MG63 (cell line): ENCODE measurements at places on chromosomes 2 and 18. TPM values are rescaled to one million over a fixed set of nuclear protein-coding genes. Genes with fewer than 3 reads are reported as not detected.
A peak's percentile ranks its signal among the peaks of the same experiment; 100 is the strongest.

DNA sequence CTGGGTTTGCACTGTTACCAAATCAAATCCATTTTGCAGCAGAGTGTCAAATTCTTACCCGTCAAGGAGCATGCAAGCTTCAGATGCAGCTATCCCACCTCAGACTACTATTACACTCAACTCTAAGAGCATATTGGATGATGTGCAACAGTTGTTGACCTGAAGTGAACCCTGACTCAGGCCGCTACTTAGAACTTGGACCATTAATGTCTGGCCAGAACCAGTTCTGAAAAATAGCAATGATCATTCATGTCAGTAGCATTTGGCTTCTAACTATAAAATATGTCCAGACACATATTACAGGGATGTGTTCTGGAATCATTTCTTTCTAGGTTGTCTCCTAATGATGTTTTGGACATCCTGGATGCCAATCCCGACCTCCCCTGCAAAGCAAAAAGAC lies 135.5 kb upstream of the PKDCC start:
- no peak for DNase-seq

The ELOA2 gene
- not detected in 2 replicates for total RNA-seq

DNA sequence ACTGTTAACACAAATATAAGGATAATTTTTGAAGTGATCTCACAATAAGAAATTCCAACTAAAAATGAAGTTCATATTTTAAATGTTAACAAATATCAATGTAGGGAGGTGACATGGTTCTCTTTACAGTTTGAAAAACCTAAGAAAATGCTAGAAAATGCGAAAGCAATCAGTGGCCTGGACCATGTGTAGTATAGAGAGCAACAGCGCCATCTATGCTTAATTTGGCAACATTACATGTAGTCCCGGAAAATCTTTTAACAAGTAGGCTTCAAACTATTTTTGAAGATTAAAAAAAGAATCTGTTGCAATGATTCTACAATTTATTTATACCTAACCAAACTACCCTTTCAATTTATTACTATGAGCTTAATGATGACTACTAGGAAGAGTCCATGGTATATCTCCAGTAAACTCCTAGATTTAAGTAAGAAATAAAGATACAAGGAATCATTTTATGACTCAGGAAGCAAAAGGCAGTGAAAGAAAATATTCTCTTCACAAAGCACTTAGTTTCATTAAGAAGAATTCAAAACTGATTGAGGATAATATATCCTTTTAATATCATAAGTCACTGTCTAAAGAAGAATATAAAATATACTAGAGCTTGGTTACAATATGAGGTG lies 33.3 kb downstream of the NDUFA10 start:
- DNase-seq = no peak

GRCh38 chr2:75462721-75463120 lies 98.0 kb downstream of the EVA1A start:
- no peak for DNase-seq

- no peak for DNase-seq
Observed at GRCh38 chr2:148523315-148523714, 121.2 kb upstream of the EPC2 start.

- peak; percentile 61 for DNase-seq
Observed at GRCh38 chr2:19607931-19608771, 249.7 kb upstream of the OSR1 start.

GRCh38 chr2:15260835-15261234 lies 300.3 kb downstream of the NBAS start:
- no peak for DNase-seq

GRCh38 chr2:158830201-158830600 lies 35.1 kb downstream of the DAPL1 start:
- no peak for DNase-seq

The C2orf66 gene
- total RNA-seq = not detected in 2 replicates

The VWC2L gene
- not detected in 2 replicates for total RNA-seq

DNA sequence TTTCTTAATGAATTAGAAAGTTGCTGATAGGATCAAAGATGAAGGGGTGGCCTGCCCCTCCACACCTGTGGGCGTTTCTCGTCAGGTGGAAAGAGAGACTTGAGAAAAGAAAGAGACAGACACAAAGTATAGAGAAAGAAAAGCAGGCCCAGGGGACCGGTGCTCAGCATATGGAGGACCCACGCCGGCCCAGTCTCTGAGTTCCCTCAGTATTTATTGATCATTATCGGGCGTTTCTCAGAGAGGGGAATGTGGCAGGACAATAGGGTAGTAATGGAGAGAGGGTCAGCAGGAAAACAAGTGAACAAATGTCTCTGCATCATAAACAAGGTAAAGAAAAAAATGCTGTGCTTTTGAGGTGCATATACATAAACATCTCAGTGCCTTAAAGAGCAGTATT lies 144.3 kb downstream of the CCDC102B start:
- DNase-seq = no peak

The TIMM21 gene
- total RNA-seq = 15.6 and 36.8 TPM in 2 replicates

DNA sequence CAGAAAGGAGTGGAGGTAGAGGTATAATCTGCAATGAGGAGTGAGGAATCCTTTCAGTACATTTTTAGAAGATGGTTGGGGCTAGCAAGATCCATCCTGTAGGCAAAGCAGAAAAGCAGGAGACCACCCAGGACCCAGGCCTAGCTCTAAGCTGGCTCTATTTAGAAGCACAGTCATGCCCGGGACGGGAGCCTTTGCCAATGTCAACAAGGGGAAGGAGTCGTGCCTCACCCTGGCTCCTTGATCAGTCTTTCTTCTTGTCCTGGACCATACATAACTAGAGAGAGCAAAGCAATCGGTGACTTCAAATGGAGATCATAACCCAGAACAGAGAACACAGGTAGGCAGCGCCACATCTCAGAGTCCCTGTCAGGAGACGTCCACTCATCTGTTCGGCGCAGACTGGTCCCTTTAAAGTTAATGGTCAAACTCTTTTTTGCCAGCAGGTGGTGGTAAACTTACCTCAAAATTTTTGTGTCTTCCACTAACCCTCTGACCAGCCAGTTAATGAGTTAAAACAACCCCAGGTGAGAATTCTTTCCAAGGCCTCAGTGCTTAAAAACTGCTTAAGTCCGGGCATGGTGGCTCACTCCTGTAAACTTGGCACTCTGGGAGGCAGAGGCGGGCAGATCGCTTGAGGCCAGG lies 8.0 kb downstream of the MC5R start:
- DNase-seq = peak; percentile 17

DNA sequence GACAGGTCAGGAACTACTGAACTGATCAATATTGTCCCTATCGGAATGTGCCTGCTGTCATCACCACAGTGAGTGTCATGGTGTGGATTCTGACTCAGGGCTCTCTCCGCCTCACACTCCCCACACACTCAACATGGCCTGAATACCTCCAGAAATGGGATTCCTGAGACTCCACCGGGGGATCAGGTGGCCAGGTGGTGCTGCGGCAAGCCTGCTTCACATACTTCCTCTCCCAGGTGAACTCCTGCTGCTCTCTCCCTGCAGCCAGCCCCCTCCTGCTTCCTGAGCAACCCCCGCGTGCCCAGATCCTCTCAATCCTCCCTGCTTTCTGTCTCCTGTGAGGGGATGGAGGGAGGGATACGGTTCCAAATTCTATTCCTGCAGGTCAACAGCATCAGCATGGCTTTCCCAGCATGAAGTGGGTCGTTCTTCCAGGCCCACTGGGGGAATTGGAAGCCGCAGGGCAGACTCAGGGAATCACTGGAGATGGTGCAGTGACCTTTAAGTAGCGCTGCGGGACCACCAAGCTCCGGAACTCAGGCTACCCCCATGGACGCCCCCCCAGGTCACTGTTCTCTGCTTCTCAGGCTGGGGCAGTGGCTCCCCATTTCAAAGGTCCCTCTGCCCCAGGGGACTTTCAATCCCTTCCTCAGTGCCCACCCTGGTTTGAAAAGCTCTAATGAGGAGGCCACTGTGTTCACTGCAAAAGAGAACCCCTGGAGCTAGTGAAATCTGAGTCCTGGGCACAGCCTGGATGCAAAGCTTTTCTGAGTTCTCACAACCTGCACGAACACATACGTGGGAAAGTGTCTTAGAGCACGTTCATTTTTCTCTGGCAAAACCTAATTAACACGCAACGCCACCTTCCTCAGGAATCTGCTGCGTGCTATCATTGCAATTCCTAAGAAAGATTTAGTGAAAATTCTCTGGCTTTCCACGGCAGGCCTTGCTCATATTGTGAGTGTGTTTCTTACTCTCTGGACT lies 168.4 kb downstream of the ZFP36L2 start:
- no peak for DNase-seq

The FAHD2A gene
- 36.3 and 44.3 TPM in 2 replicates for total RNA-seq

The RNU2-63P gene
- not detected in 2 replicates for total RNA-seq

- DNase-seq = peak; percentile 98
Observed at GRCh38 chr2:144659731-144660275, 139.9 kb upstream of the ZEB2 start.

The NT5C1B gene
- total RNA-seq = not detected in 2 replicates

GRCh38 chr2:35125278-35125677 lies 1230.3 kb upstream of the CRIM1 start:
- DNase-seq = no peak

DNA sequence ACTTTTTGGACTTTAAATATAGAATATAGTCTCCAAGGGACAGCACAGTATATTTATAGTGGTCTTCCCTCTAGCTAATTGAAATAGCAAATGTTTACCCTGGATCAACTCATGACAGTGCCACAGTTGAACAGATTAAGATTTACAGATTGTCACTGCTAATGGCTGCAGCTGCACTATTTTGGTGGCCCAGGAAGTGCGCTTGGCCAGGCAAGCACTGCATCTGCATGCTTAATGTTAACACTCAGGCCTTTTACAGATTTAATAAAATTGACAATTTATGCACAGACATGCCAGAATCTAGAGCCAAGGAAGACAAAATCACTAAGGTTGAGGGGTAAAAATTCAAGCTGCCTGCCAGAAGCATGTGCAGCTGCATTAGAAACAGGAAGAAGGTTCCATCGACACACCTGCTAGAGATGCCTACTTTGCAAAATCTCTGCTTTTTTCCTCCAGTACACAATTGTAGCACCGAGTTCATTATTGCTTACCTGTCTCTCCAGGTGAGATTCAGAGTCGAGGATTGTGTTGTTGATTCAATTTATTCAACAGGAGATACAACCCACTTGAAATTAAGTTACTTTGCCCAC lies 1042.3 kb upstream of the NRXN1 start:
- no peak for DNase-seq

DNA sequence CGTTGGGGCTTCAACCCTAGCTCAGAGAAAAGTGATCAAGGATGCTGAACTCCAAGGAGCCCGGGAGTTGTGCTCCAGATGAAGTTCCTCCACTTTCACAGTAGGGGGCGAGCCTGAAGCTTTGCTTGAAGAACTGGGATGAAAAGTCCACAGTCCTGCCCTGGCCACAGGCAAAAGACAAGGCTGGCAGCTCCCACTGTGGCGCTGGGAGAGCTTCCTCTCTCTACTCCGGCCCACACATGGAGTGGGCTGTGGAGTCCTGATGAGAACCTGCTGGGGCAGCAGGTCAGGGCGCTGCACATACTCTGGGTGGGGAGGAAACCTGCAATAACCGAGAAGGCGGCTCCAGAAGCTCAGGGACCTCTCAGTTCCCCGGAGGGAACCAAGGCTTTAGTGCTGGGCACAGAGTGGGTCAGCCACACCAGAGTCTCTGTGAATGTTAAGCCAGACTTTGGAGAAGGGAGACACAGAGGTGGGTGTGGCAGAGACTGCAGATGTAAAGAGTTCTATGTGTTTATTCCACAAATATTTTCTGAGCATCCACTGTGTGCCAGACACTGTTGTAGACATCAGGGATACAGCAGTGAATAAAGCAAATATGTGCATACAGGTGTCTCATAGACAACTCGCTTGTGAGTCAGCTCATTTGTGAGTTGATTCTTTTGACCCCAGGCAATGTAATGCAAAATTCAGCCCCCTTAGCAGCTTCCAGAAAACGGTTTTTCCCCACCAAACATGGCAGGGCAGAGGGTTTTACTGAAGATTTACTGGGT lies 48.0 kb upstream of the MRPL33 start:
- DNase-seq = peak; percentile 57

DNA sequence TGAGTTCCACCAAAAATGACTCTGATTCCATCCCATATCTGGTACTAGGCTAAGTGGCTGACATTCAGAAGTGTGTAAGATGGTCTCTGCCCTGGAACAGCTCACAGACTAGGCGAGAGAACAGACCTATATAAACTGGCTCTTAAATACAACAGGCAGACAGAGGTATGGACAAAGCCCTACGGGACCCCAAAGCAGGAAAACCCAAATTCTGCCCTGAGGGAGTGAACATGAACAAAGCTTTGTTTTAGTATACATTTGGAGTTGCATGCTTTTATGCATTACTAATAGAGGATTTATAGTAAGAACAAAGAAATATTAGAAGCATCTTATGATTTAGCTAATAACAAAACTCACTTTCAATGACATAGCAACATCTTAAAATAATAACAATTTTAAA lies 25.1 kb downstream of the GDF7 start:
- no peak for DNase-seq

The LAMA1 gene
- 1.1 and 1.6 TPM in 2 replicates for total RNA-seq

DNA sequence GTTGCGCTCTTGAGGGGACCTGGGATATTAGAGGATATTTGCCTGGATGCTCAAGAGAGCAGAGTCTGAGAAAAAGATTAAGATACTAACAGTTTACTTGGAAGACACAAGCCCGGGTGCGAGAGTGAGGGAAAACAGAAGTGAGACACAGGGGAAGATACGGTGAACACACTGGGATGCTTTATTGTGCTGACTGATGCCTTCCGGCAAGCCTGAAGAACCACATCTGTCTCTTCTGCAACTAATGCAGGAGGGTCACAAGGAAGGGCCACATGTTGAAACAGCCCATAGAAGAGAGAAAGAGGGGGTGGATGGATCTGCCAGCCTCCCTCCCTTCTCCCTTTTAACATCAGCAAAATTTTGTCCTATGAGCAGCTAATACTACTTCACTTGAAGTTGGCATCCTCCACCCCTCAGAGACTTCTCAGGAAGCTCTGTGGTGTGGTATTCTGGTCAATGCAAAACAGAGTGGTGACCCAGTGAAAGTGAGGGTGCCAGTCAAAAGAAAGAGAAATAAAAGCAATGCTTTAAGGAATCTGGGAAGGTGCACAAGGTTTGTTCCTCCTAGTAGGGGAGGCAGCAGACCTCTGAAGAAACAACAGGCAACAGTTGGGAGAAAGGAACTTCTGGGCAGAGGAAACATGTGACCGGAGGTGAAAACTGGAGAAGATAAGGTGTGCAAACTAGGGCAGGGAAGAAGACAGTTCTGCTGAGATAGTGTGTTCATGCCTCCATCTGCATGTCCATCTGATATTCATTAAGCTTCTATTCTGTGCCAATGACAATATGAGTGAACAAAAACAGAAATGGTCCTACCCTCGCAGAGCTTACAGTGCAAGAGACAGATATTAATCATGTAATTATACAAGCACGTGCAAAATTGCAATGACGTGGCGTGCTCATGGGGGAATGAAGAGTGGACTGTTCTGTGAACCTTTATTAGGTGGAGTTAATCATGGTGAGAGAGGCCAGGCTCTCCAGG lies 107.1 kb downstream of the LYPD6B start:
- DNase-seq = no peak
